ENCODE measurements at places on chromosomes 5 and 9.
A peak's percentile ranks its signal among the peaks of the same experiment; 100 is the strongest.

GRCh38 chr9:107733523-107733894 is 243.9 kb upstream of the KLF4 start:
- no peak for ATAC-seq

DNA sequence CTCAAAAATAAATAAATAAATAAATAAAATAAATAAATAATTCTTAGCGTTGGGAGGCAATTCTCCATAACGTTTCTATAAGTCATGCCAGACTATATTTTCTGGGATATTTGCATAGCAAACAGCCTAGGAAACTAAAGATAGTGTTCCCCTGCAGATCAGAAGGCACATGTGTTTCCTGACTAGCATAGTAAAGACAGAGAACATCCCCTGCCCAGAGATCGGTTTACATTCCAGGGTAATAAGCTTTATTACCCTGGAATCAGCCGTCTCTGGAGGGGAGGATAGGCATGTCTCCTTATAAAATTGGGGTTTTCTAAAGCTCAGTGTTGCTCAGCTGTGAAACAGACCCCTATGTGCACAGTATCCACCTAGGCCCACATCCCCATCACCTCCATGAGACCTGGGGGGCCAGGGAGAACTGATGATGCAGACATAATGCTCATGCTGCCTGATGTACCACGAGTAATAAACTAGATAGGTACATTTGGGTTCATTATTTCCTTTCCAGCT is 36.9 kb upstream of the IFNK start:
- no peak for ATAC-seq

DNA sequence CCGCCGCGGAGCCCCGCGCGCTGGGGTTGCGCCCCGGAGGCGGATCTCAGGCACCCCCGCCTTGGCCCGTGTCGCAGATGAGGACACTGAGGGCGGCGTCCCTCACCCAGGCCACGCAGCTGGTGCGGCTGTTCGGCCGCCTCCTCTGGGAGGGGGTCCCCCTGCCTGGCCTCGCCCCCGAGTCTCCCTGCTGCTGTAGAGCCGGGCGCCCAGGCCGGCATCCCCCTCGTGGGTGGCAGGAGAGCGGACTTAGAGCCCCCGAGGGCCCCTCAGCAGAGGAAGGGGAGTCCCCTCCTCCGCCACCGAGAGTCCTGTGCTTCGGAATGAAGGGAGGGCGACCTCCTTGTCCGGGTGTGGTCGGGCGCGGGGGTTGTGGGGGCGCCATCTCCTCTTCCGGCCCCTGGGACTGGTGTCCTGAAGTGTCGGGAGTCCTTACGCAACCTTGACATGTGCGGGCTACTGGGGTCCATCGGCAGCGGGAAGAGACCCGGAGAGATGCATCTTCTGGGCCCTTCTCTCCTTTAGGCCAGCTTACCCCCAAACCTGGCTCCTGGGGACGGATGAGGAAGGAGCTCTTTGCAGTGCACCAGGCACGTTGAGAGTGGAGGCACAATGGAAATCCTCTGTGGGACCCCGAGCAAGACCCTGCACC is 11.7 kb upstream of the EXOSC2 start:
- ATAC-seq: peak; percentile 48

- no peak for ATAC-seq
Measured at GRCh38 chr5:67364381-67364970, 167.9 kb upstream of the CD180 start.

GRCh38 chr5:167893271-167893670 is 398.2 kb upstream of the WWC1 start:
- no peak for ATAC-seq

DNA sequence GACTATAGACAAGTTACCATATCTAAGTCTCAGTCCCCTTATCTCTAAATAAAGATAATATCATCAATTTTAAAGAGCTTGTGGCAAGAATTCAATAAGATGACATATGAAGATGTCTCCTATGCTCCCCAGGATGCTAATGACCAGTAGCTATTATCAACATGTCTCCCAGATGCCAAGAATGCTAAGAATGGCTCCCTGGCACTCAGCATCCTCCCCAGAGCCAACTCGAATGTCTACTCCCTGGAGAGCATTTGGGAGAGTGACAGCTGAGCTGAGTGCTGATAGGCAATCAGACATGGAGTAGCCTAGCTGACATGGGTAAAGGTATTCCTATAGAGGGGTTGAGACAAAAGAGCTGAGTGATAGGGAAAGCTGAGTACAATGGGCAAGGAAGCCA is 15.9 kb downstream of the P4HA2 start:
- ATAC-seq: no peak

GRCh38 chr5:118825226-118825625 is 163.1 kb downstream of the DTWD2 start:
- no peak for ATAC-seq

DNA sequence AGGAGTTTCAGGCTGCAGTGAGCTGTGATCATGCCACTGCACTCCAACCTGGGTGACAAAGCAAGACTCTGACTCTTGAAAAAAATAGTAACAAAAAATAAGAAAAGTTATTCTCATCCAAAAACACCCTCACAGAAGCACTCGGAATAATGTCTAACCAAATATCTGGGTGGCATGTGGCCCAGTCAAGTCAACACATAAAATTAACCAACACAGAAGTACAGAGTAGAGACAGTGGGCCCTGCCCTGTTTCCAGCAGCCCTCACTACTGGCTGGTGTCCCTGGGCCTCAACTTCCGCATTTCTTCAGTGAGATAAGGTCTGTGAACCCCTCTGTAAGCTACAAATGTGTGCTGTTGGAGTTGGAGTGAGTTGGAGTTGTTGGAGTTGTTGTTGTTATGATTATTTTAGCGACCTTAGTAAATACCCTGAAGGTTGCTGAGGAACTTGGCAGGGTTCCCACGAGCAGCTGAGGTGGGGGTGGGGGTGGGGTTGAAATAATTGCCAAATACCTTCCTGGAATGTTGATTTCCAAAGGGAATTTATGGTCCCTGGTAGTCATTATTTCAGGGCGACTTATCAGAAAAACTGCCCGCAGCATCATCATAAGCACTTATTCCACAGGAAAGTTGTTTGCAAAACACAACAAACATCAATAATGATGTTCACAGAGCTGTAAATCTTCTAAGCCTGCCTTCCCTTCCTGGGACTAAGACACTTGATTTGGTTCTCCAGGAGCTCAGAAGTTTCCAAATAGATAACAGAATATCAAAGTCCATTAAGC is 30.2 kb downstream of the C5orf15 start:
- ATAC-seq: no peak

DNA sequence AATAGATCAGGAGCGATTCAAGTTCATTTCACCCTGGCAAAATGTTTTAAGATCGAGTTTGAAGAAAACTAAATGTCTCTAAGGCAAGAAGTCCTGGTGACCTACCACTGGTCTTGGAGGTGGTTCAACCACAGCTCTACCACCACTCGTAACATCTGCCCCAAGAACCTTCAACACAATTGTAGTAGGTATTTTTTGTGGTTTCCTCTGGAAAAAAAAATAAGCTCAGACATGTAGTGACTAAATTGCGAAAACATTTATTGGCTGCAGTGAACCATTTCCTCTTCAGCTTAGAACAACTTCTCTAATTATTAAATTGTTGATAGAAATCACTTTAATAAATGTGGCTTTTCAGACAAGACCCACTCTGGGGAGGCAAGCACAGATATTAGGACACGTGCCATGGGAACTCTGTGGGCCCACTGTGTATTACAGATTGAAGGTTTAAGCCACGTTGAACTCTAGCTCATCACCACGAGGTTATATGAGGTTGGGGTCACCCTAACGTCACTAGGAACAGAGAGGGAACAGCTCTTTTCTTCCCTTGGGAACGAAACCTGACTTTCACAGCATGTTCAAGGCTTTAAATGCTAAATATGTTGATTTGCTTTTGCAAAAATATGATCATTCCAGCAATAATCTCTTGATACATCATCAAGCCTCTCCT is 142.9 kb downstream of the HSD17B3 start:
- ATAC-seq: no peak

GRCh38 chr5:14216372-14216771 is 73.2 kb downstream of the TRIO start:
- no peak for ATAC-seq

DNA sequence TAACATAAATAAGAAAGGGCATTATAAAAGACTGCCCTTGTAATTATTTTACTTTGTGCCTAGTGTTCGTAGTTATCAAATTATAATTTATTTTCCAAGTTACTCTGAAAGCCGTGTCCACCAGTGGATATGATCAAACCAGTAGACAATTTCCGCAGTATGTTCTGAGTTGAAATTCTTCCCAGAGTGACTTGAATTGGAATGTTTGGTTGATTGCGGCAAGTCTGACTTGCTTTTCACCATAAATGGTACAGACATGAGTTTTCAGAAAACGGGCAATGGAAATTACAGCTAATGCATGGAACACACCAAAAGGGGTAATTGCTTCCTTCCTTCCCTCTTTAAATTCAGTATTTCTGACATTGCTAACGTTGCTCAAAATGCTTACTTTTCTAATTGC is 56.6 kb downstream of the CHSY3 start:
- ATAC-seq: no peak

DNA sequence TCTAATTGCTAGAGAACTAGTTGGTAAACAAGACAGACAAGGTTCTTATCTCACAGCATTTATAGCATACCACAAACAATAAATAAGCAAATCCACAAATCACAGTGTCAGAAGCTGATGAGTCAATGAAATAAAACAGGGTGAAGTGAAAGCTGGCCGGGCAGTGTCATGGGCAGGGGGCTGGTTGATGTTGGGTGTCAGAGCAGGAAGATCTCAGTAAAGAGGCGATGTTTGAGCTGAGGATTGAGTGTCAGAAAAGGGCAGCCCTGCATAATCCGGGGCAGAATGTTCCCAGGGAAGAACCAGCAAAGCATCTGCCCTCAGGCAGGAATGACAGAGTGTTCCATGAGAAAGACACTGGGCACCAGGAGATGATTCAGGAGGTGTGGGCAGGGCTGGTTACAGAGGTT is 183.4 kb downstream of the GOLPH3 start:
- ATAC-seq: no peak

DNA sequence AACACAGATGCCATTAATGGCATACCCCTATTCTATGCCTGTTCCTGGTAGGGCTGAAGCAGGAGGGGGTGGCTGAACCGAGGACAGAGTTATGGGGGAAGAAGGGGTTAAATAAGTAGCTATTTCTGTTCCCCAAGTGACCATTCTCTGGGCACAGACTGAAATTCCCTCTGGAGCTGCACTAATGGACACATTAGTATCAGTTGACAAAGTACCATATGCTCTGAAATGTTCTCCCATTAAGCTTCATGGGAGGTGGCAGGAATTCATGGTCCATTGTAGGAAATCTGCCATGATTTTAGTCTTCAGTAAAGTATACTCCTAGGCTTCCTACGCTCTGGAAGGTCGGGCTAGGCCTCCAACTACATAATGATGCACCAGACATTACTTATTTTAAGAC is 10.5 kb upstream of the FRMPD1 start:
- ATAC-seq: no peak

DNA sequence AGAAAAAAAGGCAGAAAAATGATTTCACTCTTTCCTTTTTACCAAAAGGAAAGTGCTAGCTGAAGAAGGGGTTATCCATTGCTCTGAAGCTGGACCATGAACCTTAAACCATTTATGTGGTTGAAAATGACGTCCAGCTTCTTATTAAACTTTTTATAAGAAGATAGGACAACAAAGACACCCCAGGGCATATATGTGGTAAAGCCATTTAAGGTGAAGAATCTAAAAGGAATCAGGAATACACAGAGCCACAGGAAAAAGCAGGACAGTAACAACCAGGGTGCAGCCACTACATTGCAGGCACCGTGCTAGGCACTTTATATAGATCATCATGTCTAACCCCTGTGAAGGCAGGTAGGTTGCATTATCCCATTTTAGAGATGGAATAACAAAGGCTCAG is 42.1 kb downstream of the RASEF start:
- ATAC-seq: no peak

DNA sequence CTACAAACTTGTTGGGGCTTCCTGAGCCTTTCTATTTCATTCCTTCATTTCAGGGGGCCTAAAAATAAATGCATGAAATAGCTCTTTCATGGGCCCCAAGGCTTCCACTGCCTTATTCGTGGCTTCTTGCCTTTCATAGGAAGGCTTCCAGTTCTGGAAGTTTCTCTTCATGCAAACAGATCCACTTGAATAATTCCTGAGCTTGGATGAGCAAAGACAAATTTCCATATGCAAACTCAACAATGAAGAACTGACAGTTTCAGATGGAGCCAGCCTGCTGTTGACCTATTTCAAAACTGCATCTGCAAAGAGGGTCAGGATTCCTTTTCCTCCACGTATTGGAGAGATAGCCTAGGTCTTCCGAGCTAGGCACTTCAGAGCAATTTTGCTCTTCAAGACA is 142.1 kb downstream of the MLLT3 start:
- no peak for ATAC-seq

DNA sequence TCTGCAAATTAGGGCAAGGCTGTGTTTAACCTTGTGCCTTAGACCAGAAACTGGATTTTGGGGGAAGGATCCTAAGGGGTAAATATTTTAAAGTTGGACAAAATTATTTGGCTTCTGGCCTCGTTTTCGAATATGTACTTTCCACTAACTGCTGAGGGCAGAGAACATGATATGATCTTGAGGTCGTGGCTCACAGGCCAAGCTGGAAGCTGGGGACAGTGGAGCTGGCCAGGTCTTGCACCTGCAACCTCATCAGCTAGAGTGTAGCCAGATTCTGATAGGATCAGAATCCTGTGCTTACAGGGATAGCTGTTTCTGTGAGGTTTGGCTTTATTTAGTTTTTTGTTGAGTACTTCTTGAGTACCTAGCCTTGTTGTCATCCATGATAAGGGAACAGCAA is 24.9 kb downstream of the MAN2A1 start:
- ATAC-seq: no peak

DNA sequence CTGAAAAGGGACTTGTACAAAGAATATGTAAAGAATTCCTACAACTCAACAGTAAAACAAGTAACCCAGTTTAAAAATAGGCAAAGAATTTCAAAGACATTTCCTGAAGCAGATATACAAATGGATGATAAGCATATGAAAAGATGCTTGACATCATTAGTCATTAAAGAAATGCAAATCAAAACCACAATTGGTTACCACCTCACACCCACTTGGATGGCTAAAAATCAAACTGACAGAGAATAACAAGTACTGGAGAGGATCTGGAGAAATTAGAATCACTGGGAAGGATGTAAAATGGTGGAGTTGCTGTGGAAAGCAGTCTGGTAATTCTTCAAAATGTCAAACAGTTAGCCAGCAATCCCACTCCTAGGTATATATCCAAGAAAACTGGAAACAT is 12.5 kb upstream of the FOXE1 start:
- no peak for ATAC-seq

- no peak for ATAC-seq
Measured at GRCh38 chr5:86374611-86375010, 243.1 kb upstream of the COX7C start.

- ATAC-seq: no peak
Measured at GRCh38 chr5:68757626-68758212, 336.1 kb upstream of the SLC30A5 start.

Measured in activated T-helper 17 cell treated with anti-CD3 and anti-CD28 coated beads, Interleukin-2, amount 50 U/mL, for 72 hours (primary cell).